ENCODE measurements at places on chromosomes 13 and 19. TPM values are rescaled to one million over a fixed set of nuclear protein-coding genes. Genes with fewer than 3 reads are reported as not detected.

Gene SLC8A2
- total RNA-seq, result 1.2 TPM

Gene PSG11
- not detected for total RNA-seq

Gene ADGRE3
- not detected for total RNA-seq

Gene GPALPP1
- 17.0 TPM for total RNA-seq

Gene LYL1
- 2.7 TPM for total RNA-seq

Gene PLK5
- not detected for total RNA-seq

Gene LRP3
- total RNA-seq, result 15.4 TPM

Gene ZNF625
- 2.4 TPM for total RNA-seq

Gene PSG7
- total RNA-seq, result not detected

Gene OR4F17
- not detected for total RNA-seq

Gene PRR22
- 4.0 TPM for total RNA-seq

Gene FEM1A
- 51.8 TPM for total RNA-seq

DNA sequence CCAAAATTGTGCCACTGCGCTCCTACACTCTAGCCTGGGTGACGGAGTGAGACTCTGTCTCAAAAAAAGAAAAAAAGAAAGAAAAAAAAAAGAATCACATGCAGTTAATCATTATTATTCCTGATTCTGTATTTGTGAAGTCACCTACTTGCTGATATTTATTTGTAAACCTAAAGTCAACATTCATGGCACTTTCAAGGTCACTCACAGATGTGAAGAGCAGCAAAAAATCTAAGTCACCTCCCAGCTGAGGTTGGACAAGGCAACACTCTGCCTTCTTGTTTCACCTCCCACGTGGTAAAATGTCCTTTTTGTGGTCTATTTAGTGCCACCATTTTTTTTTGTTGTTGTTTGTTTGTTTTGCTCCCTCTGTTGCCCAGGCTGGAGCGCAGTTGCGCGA is 26.5 kb downstream of the WDR88 start:
- no peak overlapping the region for H3K4me3 ChIP-seq
- H3K27ac ChIP-seq, result no peak overlapping the region
- no peaks in the 10 kb centered on the region for H3K36me3 ChIP-seq
- DNase-seq, result no peak
- H3K27me3 ChIP-seq, result no peaks in the 10 kb centered on the region

- no peak overlapping the region for H3K27ac ChIP-seq
- DNase-seq, result no peak
- H3K4me1 ChIP-seq, result no peaks in the 10 kb centered on the region
- H3K4me3 ChIP-seq, result no peak overlapping the region
- H3K27me3 ChIP-seq, result no peaks in the 10 kb centered on the region
Measured at GRCh38 chr19:19120308-19121231, 17.7 kb downstream of the TMEM161A start.

GRCh38 chr13:114164053-114164452 is 15.0 kb upstream of the CFAP97D2 start:
- peaks cover 27% of the 10 kb centered on the region for H3K4me1 ChIP-seq
- H3K36me3 ChIP-seq, result no peaks in the 10 kb centered on the region
- DNase-seq, result no peak
- no peak overlapping the region for H3K4me3 ChIP-seq

- H3K4me3 ChIP-seq, result no peak overlapping the region
- H3K36me3 ChIP-seq, result no peaks in the 10 kb centered on the region
- no peaks in the 10 kb centered on the region for H3K27me3 ChIP-seq
- H3K4me1 ChIP-seq, result no peaks in the 10 kb centered on the region
- DNase-seq, result no peak
Measured at GRCh38 chr13:64871742-64872141, 2358.4 kb downstream of the PCDH9 start.

- no peaks in the 10 kb centered on the region for H3K4me1 ChIP-seq
- DNase-seq, result no peak
- H3K27ac ChIP-seq, result no peak overlapping the region
Measured at GRCh38 chr13:106096661-106097092, 438.8 kb downstream of the EFNB2 start.

- H3K27me3 ChIP-seq, result no peaks in the 10 kb centered on the region
- H3K4me3 ChIP-seq, result no peak overlapping the region
- no peaks in the 10 kb centered on the region for H3K36me3 ChIP-seq
- no peak for DNase-seq
- H3K27ac ChIP-seq, result no peak overlapping the region
Measured at GRCh38 chr19:10882108-10882457, 10.7 kb downstream of the CARM1 start.

- H3K27ac ChIP-seq, result peak overlapping the region; percentile 97
- DNase-seq, result peak; percentile 96
- no peaks in the 10 kb centered on the region for H3K36me3 ChIP-seq
- H3K4me3 ChIP-seq, result peak overlapping the region; percentile 49
- peaks cover 24% of the 10 kb centered on the region for H3K4me1 ChIP-seq
- no peaks in the 10 kb centered on the region for H3K27me3 ChIP-seq
Measured at GRCh38 chr19:38769635-38770211, 3.6 kb downstream of the LGALS7 start.

GRCh38 chr13:38628554-38628953 is 58.3 kb upstream of the FREM2 start:
- H3K27ac ChIP-seq, result no peak overlapping the region
- H3K36me3 ChIP-seq, result no peaks in the 10 kb centered on the region
- H3K4me1 ChIP-seq, result no peaks in the 10 kb centered on the region
- H3K4me3 ChIP-seq, result no peak overlapping the region
- no peaks in the 10 kb centered on the region for H3K27me3 ChIP-seq

DNA sequence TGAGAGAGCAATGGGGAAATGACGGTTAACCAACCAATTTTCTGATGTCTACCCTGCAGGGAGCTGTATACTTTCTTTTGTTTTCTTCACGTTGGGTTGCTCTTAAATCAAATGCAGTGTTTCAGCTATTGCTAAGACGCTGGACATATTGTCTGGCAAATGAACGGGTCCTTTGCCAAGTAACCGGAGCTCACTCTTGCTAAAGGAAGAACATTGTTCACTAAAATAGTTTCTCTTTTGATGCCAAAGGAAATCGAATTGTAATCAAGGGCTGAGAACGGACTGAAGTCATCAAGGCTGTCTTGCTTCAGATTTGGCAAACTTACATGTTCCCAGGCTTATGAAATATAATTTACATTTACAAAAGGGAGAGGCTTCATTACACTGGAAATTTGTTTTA is 142.3 kb upstream of the ARGLU1 start:
- no peaks in the 10 kb centered on the region for H3K27me3 ChIP-seq
- peak overlapping the region; percentile 12 for H3K4me3 ChIP-seq
- H3K36me3 ChIP-seq, result no peaks in the 10 kb centered on the region
- H3K27ac ChIP-seq, result peak overlapping the region; percentile 47

- no peak overlapping the region for H3K4me3 ChIP-seq
- no peaks in the 10 kb centered on the region for H3K36me3 ChIP-seq
- peaks cover 73% of the 10 kb centered on the region for H3K27me3 ChIP-seq
- H3K4me1 ChIP-seq, result no peaks in the 10 kb centered on the region
- H3K27ac ChIP-seq, result peak overlapping the region; percentile 11
Measured at GRCh38 chr19:30253581-30253996, 118.6 kb upstream of the ZNF536 start.

DNA sequence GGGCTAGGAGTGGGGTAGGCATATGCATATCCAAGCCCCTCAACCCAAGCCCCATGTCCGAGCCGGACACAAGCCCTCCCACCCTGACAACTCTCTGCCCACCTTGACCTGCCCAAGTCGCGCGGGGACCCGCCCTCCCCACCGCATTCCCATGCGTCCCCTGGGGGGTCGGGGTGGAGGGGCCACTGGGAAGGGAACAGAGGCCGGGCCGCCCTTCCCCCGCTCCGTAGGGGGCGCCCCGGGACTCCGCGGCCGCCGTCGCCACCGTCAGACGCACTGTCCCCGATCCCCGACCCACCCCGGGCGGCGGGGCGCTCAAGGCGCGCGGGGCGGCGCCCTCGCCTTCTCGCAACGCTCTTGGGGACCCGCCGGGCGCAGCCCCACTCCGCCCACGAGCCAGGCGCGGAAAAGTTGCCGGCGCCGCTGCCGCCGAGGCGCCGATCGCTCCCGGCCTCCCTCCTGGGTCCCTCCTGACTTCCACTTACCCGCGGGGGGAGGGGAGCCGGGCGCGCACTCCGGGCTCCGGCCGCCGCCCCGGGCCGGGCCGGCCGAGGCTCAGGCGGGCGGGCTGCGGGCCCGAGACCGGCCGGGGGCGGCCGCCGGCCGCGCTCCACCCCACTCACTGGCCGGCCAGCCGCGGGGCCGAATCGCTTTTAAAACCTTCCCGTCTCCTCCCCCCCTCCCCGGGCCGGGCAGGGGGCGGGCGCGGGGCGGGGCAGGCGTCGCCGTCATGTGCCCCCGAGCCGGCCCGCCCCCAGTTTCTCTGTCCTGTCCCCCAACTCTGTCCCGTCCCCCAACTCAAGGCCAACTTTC is 34.4 kb upstream of the NANOS3 start:
- H3K27me3 ChIP-seq, result no peaks in the 10 kb centered on the region
- peaks cover 4% of the 10 kb centered on the region for H3K36me3 ChIP-seq
- peak; percentile 96 for DNase-seq
- peaks cover 72% of the 10 kb centered on the region for H3K4me1 ChIP-seq

DNA sequence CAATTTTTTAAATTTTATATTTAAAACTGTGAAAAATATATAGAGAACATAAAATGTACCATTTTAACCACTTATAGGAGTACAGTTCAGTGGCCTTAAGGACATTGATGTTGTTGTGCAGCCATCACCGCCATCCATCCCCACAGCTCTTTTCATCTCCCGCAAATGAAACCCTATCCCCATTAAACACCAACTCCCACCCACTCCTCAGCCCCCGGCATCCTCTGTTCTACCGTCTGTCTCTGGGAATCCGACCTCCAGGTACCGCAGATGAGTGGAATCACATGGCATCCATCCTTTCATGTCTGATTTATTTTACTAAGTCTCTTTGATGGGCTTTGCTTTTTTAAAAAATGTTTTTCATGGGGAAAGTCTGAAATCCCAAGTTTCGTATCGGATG is 23.8 kb upstream of the SMIM17 start:
- no peaks in the 10 kb centered on the region for H3K27me3 ChIP-seq
- no peaks in the 10 kb centered on the region for H3K4me1 ChIP-seq
- H3K27ac ChIP-seq, result no peak overlapping the region
- no peak overlapping the region for H3K4me3 ChIP-seq

GRCh38 chr13:26759249-26759906 is 1.2 kb downstream of the GPR12 start:
- H3K36me3 ChIP-seq, result no peaks in the 10 kb centered on the region
- H3K4me1 ChIP-seq, result peaks cover 15% of the 10 kb centered on the region
- no peak overlapping the region for H3K27ac ChIP-seq
- H3K27me3 ChIP-seq, result peaks cover 68% of the 10 kb centered on the region
- no peak for DNase-seq

- no peak overlapping the region for H3K27ac ChIP-seq
- no peaks in the 10 kb centered on the region for H3K27me3 ChIP-seq
- no peaks in the 10 kb centered on the region for H3K4me1 ChIP-seq
- DNase-seq, result peak; percentile 52
- H3K36me3 ChIP-seq, result peaks cover 15% of the 10 kb centered on the region
Measured at GRCh38 chr19:55703790-55704215, 28.8 kb downstream of the EPN1 start.

GRCh38 chr19:50325310-50326100 is 3.7 kb downstream of the KCNC3 start:
- peaks cover 46% of the 10 kb centered on the region for H3K27me3 ChIP-seq
- H3K27ac ChIP-seq, result no peak overlapping the region
- DNase-seq, result no peak
- H3K4me1 ChIP-seq, result peaks cover 48% of the 10 kb centered on the region

DNA sequence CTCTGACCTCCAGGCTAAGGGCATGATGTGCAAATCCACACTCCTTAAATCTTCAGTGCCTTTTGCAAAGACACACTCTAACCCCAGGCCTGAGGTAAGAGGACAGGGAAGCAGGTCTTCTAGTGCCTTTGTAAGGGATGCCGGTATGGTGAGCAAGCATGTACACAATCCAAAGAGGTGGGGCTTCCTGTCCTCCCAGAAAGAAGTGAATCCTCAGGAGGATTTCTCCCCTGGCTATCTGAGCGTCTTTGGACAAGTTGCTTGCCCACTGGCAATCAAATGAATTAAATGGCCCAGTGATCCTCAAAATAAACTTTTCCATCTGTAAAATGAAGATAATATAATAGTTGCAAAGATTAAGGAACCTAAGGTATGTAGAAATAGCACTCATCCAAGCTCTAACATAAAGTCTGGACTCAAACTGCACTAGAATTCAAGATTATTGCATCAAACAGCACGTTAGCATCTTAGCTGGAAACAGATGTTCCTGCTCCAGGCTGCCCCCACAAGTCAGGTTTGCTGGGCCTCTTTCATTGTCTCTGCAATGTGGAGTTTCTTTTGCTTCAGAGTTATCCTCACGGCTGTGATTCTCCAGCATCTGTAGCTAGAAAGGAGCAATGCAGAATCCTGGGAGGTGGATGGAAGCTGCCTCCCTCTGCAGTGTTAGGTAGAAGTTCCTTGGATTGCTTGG is 249.6 kb downstream of the TSHZ3 start:
- no peaks in the 10 kb centered on the region for H3K36me3 ChIP-seq
- no peak for DNase-seq
- H3K4me3 ChIP-seq, result no peak overlapping the region
- no peaks in the 10 kb centered on the region for H3K27me3 ChIP-seq
- no peak overlapping the region for H3K27ac ChIP-seq
- H3K4me1 ChIP-seq, result no peaks in the 10 kb centered on the region

GRCh38 chr13:90806892-90807291 is 540.6 kb upstream of the MIR17HG start:
- no peak overlapping the region for H3K4me3 ChIP-seq
- no peak overlapping the region for H3K27ac ChIP-seq
- DNase-seq, result no peak
- H3K36me3 ChIP-seq, result no peaks in the 10 kb centered on the region

- H3K27ac ChIP-seq, result no peak overlapping the region
- H3K36me3 ChIP-seq, result no peaks in the 10 kb centered on the region
- H3K4me3 ChIP-seq, result no peak overlapping the region
- no peaks in the 10 kb centered on the region for H3K27me3 ChIP-seq
- no peak for DNase-seq
- H3K4me1 ChIP-seq, result peaks cover 4% of the 10 kb centered on the region
Measured at GRCh38 chr13:43357564-43357963, 334.2 kb downstream of the DNAJC15 start.

GRCh38 chr19:30448386-30449077 is 76.3 kb downstream of the ZNF536 start:
- no peak overlapping the region for H3K4me3 ChIP-seq
- H3K4me1 ChIP-seq, result peaks cover 19% of the 10 kb centered on the region
- no peaks in the 10 kb centered on the region for H3K27me3 ChIP-seq
- no peak for DNase-seq
- no peak overlapping the region for H3K27ac ChIP-seq

GRCh38 chr19:33395561-33396550 is 22.3 kb downstream of the CEBPG start:
- no peak overlapping the region for H3K27ac ChIP-seq
- H3K27me3 ChIP-seq, result no peaks in the 10 kb centered on the region
- no peak for DNase-seq

GRCh38 chr13:29500386-29500785 is 95.1 kb downstream of the SLC7A1 start:
- H3K36me3 ChIP-seq, result no peaks in the 10 kb centered on the region
- H3K27me3 ChIP-seq, result peaks cover 9% of the 10 kb centered on the region
- peaks cover 12% of the 10 kb centered on the region for H3K4me1 ChIP-seq
- no peak overlapping the region for H3K27ac ChIP-seq

All from suprapubic skin (tissue), 4 donors.